ENCODE measurements at places on chromosomes 1 and 21.

- DNase-seq, result no peak
Measured at GRCh38 chr1:8506456-8506855, 188.5 kb downstream of the SLC45A1 start.

DNA sequence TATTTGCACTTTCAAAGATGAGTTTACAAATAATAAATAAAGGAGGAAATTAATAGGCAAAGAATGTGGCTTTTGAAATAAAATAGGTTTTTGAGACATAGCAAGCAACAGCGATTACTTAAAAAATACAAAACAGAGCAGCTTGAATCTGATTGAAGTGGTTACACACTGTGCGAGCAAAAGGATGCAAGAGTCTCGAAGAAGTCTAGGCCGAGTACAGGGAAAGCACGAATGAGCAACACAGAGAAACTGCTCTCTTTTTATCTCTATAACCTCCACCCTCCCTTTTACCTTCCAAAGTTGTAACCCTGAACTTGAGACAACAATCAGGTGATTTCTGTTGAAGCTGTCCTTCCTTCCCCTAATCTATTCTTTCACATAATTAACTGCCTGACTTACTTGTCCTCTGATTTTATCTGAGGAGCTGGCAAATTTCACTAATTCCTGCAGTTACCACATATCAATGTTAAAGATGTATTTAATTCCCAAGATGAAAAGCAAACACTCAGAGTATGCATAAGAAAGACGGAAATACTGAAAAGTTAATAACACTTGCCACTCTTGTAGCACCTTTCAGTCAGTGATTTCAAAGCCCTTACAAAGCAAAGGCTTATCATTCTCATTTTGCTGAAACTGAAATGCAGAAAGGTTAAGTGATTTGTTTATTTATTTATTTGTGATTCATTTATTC lies 1030.1 kb downstream of the ADGRL2 start:
- no peak for DNase-seq

DNA sequence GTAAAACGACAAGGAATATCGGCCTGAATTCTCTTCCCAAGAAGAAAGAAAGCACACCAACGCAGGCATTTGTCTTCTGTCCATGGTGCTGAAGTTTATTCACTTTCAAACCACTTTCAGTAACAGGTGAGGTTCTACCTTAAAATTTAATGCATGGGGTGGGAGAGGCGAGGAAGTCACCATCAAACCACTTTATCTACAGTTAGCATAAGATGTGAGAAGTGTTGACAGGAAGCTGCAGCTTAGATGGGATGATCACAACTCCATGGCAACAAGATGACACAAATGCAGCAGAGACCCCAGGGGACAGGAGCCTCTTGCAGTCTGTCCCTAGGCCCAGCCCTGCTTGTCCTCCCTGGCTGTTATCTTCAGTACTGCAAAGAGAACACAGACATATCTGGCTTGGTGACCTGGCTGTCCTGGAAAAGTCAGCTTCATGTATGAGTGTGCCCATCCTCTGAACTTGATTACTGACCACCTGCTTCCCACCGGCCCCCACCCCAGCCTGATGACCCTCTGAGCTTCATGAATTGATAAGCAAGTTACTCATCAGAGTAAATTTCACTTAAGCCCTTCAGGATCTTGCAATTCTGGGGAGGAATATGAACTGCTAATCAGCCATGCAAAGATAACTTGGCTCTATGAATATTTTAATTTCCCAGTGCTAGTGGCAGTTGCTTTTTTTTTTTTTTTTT lies 1.8 kb downstream of the NPPA start:
- DNase-seq, result no peak

GRCh38 chr1:150282558-150282958 lies 204 bp downstream of the CIART start:
- DNase-seq, result no peak

- no peak for DNase-seq
Measured at GRCh38 chr1:48979940-48980339, 203.2 kb upstream of the BEND5 start.

DNA sequence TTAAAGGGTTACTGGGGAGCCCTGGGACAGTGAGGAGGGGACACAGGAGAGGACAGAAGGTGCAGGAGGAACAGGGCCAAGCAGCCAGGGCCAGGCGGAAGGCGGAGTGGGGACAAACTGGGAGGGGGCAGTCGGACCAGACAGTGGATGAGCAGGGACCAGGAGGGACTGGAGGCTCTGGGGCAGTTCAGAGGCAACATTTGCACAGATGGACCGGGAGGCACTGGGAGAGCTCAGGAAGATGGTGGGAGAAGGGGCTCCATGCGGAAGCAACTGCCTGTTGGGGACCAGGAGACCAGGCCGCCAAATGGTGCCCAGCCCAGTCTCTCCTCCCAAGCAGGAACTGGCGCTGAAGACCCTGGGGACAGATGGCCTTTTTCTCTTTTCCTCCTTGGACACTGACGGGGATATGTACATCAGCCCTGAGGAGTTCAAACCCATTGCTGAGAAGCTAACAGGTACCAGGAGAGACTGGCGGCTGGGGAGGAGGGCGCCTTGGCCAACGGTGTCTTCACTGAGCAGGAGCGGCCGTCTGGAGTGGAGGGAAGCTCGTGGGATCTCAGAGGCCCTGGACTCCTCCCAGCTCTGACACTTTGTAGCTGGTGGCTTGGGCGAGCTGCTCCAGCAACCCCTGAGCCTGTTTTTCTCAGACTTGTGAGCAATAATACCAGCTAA lies 847 bp downstream of the SELENON start:
- DNase-seq, result no peak
